HAP-1 (cell line): ENCODE measurements at places on chromosomes 13 and 19.

GRCh38 chr19:16660763-16661479 is at the start of gene TMEM38A:
TMEM38A (plus strand) TSS chr19:16661139; CDS start chr19:16661218, 79 bp downstream.
- peak; percentile 36 for DNase-seq

GRCh38 chr13:47875201-47875600 is 125.9 kb downstream of the SUCLA2 start:
- no peak for DNase-seq

DNA sequence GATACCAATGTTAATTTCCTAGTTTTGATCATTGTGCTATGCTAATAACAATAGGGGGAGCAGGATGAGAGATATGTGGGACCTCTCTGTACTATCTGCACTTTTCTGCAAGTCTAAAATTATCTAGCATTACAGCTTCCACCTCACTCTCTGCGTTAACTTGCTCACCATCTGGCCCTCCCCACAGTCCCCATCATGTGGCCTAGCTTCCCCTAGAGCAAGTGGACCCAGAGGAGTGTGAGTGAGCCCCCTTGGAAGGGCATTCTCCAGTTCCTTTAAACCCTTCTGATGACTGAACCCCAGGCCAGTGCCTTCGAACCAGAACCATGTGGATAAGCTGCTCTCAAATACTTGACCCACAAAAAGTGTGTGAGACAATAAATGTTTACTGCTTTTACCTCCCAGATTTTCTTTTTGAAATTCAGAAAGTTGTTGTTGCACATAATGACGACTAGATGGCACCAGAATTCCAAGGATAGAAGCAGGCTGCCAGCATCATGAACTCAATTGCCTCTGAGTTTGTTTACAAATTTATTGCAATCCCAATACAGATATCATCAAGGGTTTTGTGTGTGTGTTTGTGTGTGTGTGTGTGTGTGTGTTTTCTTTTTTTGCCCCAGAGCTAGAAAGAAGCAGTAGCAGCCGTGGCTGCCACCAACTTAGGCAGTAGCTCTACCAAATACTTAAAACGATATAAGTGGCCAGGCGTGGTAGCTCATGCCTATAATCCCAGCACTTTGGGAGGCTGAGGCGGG is 49.0 kb upstream of the ZNF780A start:
- DNase-seq: peak; percentile 34

DNA sequence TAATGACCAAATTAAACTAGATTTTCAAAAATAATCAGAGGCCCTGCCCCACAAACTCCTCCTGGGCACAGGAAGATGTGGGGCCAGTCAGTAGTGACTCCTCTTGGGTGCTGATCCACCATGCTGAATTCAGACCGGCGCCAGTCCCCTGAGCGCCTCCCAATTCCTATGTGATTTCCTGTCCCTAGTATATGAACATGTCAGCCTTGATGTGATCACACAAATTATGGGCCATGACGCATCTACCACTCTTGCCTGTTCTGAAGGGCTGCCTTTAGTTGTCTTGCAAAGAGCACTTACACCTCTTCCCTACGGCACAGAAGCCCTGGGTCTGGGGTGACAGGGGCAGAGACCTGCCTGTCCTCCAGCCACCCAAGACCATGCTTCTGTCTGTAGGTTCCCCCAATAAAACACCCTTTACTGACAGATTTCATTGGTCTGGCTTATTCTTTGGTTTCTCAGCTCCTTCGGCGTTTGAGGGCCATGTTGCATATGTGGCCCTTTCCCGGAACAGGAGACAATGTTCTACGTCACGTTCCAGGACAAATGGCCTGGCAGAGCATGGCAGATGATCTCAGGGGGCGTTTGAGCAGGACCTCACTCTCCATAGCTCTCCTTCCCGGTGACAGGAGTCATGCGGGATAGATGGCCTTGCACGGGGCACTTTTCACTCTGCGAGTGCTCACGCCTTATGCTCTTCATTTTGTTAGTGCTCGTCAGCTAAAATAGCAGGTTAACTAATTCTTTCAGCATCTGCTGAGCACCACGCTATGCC is 5.6 kb upstream of the ATP11A start:
- no peak for DNase-seq
